ENCODE measurements at places on chromosomes 5 and 9.

DNA sequence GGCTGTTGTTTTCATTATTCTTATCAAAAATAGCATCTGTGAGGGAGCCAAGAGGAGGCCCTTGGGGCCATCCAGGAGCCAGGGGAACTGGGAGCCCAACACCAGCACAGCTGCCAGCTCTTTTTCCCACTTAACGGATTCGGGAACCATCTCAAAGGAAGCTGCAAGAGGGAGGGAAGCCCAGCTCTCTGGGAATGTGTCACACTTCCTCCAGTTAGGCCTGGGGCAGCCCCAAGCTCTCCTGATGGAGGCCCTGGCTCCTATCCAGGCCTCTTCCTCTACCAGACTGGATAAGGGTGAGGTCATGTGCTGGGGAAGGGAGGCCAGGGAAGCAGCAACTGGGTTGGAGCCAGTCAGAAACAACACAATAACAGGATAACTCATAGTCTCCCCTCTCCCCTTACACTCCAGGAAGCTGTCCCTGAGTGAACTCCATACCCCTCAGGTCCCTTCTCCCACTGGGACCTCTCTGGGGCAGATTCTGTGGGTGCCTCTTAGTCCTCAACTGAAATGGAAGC, 12.7 kb downstream of the CSF2 start:
- no peak for DNase-seq

GRCh38 chr9:84241817-84242373, 98.7 kb downstream of the SLC28A3 start:
- no peak for DNase-seq

- DNase-seq = no peak
These were observed 34.2 kb downstream of the MTAP start for GRCh38 chr9:21836437-21837161.

DNA sequence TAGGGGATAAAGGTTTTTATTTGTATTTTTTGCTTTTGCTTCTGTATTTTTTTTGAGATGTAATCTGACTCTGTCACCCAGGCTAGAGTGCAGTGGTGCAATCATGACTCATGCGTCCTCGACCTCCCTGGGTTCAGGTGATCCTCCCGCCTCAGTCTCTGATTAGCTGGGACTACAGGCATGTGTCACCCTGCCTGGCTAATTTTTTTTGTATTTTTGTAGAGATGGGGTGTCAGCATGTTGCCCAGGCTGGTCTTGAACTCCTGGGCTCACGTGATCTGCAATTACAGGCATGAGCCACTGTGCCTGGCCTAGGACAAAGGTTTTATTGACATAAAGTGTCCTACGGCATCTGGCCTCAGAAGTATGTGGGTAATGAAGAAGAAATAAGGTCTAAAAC, 297.1 kb upstream of the C9orf72 start:
- DNase-seq = no peak

DNA sequence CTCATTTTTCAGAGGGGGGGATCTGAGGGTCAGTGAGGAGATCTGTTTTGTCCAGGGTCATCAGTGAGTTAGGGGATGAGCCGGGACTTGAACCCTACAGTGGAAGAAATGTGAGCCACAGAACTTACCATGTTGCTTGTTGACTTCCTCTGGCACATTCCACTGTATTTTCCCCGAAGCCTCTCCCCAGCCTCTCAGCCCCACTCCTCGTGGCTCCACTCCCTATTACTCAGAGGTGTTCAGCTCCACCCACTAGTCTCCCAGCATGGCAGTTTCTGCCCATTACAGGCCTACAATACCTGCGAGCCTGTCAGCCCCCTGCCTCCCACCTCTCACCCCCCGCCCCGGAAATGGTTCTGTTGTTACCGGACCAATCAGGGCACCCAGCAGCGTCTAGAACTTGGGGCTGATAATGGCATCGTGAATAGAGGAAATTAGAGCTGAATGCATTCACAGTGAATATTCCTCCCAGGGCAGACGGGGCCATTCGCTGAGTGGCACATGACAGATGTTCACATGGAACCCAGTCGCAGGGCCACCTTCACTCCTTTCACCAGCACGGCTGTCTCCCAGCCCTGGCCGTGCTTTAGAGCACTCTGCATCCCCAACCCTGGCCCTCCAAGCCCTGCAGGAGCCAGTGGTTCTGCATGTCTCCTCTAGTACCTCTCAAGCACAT, 81.6 kb downstream of the KCNIP1 start:
- DNase-seq = no peak

GRCh38 chr5:160460377-160461049, 38.9 kb downstream of the PTTG1 start:
- no peak for DNase-seq

- DNase-seq = no peak
These were observed 577.9 kb downstream of the ISL1 start for GRCh38 chr5:51961154-51961562.

DNA sequence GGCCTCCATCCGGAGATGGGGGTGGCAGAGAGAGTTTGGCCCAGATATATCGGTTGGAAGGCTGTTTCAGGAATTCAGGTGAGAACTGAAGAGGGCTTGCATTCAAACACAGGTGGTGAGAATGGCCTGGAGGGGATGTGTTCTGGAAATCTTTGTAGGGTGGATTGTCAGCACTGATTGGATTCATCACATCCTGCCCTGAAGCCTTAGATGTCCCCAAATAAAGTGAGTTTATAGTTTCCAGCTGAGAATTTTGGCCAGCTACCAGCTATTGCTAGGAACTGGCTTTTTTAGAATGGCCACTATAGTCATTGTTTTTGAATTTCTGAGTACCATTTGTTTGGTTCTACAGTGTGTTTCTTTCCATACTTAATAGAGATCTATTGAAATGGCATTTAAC, 46.1 kb upstream of the ANKH start:
- no peak for DNase-seq

DNA sequence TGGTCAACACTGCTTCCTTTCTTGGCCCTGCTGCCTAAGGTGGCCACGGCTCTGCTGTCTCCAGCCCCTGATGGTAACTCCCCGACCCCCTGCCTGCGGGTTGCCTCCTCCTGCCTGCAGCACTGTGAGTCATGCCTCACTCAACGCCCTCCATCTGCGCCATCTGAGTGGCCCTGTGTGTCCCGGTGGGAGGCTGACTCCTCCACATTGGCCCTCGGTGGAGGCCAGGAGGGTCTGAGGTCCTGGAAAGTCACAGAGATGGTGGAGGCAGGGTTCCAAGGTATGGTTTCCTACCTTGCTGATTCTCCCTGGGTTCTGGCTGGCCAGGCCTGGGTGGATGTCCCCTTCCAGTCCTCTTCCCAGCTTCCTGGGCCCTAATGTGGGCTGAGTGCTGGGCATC, 64.5 kb upstream of the ADAMTS2 start:
- DNase-seq = no peak

DNA sequence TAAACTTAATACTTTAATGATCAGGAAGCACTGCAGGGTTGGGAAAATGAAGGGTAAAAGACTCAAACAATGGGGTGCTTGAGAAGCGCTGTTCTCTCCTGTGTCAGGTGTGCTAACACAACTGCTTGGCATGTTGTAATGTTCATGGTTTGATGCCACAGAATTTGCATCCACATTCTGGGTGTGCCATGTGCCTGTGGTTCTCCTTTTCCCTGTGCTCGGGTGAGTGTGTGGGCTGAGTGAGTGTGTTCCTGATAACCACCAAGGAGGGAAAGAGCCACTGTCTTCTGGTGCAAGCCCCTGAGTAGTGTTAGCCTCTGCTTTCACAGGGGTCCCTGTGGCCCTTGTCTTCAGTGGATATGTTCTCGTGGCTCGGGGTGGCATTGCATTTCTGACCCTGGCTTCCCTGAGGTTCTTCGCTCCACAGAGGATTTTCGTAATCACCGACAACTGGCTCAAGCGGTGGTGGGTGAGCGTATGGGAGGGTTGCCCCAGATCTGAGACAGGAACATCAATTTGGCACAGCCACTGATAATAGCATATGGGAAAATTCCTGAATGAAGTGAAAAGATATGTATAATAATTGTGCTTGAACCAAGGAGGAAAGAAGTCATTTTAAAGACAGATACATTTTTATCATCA, 102.0 kb downstream of the MVB12B start:
- no peak for DNase-seq

- DNase-seq = no peak
These were observed 665 bp downstream of the ASS1 start for GRCh38 chr9:130445268-130445983.

DNA sequence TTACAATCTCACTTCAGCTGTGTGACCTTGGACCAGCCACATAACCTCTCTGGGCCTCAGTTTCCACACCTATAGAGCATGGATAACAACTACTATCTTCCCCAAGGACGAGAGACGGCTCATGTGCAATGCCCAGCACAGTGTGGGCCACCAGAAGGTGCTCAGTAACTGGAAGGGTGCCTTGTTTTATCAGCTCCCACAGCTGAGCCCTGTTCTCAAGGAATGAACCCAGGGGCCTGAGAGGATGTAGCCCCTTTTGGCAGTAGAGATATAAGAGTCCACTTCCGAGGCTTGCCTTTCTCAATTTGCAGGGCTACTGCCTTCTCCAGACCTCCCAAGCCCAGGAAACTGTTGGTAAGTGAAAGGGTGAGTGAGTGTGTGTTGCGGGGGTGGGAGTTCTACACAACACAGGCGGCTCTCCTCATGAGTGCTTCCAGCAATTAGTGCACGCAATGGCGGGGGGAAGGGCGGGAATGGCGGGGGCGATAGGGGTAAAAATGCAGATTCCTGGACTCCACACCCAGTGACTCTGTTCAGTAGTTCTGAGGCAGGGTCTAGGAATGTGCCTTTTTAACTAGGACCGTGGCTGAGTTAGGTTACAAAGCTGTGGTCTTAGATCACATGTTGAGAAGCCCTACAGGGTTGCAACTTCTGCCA, 185.1 kb downstream of the FSTL4 start:
- no peak for DNase-seq

GRCh38 chr5:155101697-155102096, 88.1 kb downstream of the KIF4B start:
- DNase-seq = no peak

DNA sequence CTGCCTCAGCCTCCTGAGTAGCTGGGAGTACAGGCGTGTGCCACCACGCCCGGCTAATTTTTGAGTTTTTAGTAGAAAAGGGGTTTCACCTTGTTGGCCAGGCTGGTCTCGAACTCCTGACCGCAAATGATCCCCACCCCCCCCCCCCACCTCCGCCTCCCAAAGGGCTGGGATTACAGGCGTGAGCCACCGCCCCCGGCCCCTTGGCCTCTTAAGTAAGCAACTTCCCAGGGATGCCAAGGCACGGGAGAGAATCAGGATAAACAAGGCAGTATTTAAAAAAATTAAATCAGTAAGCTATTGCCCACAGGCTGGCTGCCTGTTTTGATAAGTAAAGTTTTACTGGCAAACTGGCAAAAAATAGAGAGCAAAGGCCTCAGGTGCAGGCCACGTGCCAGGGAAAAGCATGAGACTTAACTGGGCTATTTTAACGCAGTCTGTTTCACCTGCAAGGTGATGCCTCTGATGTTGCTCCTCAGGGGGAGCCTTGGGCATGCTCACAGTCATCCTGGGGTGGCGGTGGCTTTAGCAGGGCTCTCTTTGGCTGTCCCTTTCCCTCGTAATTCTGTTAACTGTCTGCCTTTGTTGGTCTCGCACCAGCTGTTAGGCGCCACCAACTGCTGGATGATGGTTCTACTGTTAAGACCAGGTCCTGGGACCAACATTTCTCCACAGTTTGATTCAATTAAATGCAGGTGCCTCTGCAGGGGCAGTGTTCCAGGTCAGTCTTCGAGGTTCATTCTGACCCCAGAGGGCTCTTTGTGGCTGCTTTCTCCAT, 19.4 kb upstream of the RNF130 start:
- no peak for DNase-seq

DNA sequence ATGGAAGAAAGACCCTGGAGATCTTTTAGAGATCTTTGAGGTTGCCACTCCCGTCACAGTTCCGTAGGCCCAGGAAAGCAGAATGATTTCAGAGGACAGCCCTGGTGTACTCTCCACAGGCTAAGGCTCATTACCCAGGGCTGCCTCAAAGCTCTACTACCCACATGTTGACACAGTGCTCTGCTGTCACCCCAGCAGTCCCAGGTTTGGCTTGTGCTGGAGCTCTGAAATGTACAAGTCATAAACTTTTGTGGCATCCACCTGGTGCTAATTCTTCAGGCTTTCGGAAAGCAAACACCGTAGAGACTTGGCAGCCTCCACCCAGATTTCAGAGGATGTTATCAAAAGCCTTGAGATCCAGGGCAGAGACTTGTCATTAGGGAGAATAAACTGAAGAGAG, 136.5 kb downstream of the MTRR start:
- no peak for DNase-seq

GRCh38 chr9:16871336-16872151, 1.1 kb upstream of the BNC2 start:
- DNase-seq = peak; percentile 5

DNA sequence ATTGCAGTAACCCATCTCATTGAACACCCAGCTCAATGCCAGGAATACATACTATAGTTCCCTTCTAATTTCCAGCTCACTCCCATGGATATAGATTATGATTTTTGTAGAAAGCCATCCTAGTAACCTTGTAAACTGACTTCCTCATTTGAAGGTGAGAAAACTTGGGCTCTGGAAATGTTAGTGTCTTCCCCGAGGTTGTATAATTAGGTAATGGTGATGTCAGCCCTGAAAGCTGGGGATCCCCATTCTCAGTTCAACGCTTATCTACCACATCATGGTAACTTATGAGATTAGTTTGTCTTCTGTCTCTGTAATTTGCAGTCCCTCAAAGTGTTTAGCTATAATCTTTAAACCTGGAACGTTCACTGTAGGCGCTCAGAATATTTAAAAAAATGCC, 34.6 kb upstream of the PTCH1 start:
- no peak for DNase-seq

GRCh38 chr9:98610711-98611110, 98.0 kb downstream of the GABBR2 start:
- DNase-seq = no peak

DNA sequence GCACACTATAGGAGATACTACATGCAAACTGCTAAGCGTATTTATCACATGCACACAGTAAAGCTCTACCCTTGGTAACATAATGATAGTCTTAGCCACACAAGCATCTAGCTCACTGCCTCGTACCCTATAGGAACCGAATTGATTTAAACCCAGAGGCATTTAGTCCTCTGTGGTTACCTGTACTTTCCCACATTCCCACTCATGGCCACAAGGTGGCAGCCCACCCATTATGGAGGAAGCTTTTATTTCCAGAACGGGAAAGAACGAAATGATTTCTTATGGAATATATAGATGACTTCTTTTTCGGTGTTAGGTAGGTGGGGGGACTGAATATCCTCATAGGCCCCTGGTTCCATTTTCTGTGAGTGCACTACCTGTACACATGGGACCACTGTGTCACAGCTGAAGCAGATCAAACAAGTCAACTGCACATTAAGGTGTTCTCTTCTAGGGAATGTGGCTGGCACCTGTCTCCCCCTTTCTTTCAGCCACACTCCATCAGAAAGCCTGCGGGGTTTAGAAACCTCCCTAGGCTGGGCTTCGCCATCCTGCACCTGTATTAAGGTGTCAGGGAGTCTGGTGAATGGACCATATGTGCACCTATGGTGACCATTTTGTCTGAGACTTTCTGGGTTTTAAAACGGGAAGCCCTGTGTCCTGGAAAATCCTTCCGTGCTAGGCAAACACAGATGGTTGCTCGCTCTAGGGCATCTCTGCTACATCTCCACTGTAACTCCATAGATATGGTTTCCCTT, 313.2 kb downstream of the SLIT3 start:
- peak; percentile 39 for DNase-seq

All from germinal center (tissue), 1 donor.